Activated B cell treated with CpG ODN at 0.5 μM for 24 hours (primary cell): ENCODE measurements at places on chromosomes 4 and X.

GRCh38 chr4:112099701-112100297 lies 45.5 kb upstream of the FAM241A start:
- DNase-seq: no peak

- no peak for DNase-seq
These were observed 1.7 kb upstream of the TRPC5OS start for GRCh38 chrX:111874241-111874640.

- DNase-seq: no peak
These were observed 63.3 kb downstream of the DOCK11 start for GRCh38 chrX:118558926-118559325.

- no peak for DNase-seq
These were observed 152.7 kb downstream of the FHIP1A start for GRCh38 chr4:151561551-151562256.

- DNase-seq: no peak
These were observed 34.4 kb upstream of the ANXA3 start for GRCh38 chr4:78517050-78517652.
